NCI-H446 treated with DMSO at 0.1 percent for 48 hours (cell line): ENCODE measurements at places on chromosomes 11 and 22.
A peak's percentile ranks its signal among the peaks of the same experiment; 100 is the strongest.

GRCh38 chr11:110190885-110191284, 97.7 kb downstream of the ZC3H12C start:
- no peak for DNase-seq

DNA sequence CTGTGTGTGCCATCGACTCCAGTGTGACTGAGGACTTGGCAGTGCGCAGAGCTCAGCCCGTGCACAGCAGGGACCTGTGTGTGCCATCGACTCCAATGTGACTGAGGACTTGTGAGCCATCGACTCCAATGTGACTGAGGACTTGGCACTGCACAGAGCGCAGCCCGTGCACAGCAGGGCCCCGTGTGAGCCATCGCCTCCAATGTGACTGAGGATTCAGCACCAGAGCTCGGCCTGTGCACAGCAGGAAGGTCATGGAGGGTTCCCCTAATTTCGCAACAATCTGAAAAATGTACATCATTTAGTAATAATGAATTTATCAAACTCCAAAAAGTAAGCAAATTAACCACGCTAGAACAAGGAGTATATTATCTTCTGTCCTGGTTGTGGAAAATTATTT, 348.3 kb upstream of the B3GAT1 start:
- DNase-seq = no peak

DNA sequence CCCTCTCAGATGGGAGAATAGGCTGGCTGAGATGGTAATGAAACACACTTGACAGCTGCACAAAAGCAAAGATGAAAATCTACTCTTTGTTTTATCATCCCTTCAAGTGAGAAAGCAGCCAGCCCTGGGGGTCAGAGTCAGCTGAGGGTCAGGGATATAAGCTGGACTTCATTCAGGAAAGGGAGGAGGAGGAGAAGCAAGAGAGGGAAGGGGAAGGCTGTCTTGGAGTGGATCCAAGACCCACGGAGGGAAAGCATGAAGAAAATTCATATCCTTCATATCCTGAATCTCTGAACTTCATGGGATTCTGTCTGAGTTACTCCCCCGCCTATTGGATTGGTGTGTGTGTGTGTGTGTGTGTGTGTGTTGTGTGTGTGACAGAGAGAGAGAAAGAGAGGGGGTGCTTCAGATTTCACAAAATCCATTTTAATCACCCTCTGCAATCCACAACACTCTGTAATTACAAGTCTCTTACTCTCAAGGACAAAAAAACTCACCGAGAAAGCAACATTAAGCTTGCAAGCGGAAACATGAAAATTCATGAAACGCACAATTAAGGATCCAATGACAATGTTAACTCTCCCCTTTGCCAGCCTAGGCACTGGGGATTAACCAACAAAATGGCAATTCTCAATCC, 327.7 kb downstream of the TENM4 start:
- no peak for DNase-seq

- DNase-seq = peak; percentile 100
Observed at GRCh38 chr11:64778473-64779298, at the start of gene SF1. Gene SF1, minus strand, starts transcription at chr11:64778542. Its CDS starts 150 bp downstream, at chr11:64778392.

DNA sequence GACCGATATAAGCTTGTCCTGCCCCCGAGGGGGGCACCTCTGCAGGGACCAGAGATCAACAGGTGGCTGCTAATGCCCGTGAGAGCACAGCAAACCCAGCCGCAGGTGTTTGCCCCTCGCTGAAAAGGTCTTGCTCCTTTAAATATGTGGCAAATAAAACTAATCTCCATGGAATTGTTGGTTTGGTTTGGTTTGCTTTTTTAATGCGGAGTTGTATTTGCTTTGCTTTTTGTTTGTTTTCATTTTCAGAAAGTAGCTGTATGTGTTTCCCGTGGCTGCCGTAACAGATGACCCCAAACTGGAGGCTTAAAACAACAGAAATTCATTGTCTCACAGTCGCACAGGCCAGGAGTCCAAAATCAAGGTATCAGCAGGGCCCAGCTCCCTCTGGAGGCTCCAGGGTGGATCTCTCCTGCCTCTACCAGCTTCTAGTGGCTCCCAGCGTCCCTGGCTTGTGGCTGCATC, 93.0 kb downstream of the CELSR1 start:
- DNase-seq = no peak

GRCh38 chr11:2709429-2709828, 9.6 kb upstream of the KCNQ1OT1 start:
- no peak for DNase-seq

DNA sequence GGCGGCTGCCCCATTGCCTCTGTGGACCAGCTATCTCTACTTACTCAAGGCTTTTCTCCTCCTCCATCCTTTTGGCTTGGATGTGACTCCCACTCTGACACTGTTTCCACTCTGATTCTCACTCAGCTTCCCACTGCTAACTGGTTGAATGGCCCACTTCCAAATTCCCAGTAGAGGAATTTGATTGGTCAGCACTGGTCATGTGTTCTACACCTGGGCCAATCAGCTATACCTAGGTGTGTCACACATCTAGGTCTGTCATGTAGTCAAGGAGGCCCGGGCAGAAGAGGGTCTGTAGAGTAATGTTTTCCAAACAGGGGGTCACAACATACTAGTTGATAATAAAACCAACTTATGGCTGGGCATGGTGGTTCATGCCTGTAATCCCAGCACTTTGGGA, 53.3 kb downstream of the TPBGL start:
- DNase-seq = no peak

DNA sequence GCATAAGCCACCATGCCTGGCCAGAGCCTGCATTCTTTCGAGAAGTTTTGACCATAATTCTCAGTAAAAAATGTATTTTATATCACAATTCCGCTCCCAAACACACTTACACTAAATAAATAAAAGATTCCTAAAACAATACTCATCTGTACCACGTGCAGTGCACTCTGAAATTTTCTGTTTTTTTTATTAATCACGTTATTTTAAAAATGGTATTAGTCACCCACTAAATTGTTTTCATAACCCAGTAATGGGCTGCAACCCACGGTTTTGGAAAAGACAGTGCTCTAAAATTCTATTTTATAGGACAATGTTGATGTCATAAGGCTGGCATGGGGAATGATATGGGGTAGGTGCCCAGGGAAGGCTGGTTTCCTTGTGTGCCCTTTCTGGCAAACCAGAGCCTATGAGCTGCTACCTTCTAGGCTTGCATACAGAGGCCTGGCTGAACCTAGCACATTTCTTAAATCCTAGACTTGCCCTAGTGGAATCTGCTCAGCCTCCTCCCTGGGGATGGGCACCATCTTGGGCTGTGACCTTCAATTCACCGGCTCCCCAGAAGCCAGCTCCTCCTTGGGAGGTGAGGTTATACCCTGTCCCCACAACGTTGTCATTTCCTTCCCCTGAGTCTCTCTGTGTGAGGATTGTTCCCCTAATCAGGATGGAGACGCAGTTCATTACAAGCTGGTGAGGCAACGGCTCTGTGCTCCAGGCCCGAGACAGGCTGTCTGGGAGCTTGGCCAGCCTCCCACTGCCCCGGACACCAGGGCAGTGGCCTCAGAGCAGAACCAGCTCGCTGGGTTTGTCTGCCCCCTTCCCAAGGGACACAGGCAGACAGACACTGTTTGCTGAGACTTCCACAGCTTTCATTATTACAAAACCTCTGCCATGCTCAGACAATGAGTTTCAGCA, 116.5 kb upstream of the NAV2 start:
- no peak for DNase-seq

DNA sequence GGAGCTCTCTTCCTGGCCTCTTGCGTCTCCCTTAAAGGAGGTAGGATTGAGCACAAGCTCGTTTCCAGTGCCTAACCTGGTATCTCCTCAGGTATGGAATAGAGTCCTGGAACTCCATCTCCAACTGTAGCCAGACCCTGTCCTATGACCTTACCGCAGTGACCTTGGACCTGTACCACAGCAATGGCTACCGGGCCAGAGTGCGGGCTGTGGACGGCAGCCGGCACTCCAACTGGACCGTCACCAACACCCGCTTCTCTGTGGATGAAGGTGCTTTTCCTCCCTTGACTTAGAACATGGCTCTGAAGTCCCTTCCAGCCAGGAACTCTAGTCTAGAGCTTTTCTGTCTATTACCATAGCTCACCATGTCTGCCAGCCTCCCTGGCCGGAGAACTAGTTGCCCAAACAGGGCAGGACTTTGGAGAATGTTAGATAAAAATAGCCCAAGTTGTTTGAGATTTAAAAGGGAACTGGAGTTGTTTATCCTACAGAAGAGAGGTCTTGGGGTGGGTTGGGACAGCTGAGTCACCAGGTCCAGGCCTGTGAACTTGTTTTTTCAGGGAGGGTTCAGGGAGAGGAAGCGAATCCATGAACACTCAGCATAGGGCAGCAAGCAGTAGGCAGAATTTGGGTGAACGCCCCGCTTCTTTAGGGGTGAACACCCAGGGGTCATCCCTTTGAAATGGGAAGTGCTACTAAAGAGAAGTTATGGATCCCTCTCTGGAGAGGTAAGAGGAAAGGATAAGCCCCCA, 3.3 kb downstream of the IL10RA start:
- DNase-seq = no peak

- no peak for DNase-seq
Observed at GRCh38 chr11:113538451-113539412, 63.5 kb upstream of the DRD2 start.

DNA sequence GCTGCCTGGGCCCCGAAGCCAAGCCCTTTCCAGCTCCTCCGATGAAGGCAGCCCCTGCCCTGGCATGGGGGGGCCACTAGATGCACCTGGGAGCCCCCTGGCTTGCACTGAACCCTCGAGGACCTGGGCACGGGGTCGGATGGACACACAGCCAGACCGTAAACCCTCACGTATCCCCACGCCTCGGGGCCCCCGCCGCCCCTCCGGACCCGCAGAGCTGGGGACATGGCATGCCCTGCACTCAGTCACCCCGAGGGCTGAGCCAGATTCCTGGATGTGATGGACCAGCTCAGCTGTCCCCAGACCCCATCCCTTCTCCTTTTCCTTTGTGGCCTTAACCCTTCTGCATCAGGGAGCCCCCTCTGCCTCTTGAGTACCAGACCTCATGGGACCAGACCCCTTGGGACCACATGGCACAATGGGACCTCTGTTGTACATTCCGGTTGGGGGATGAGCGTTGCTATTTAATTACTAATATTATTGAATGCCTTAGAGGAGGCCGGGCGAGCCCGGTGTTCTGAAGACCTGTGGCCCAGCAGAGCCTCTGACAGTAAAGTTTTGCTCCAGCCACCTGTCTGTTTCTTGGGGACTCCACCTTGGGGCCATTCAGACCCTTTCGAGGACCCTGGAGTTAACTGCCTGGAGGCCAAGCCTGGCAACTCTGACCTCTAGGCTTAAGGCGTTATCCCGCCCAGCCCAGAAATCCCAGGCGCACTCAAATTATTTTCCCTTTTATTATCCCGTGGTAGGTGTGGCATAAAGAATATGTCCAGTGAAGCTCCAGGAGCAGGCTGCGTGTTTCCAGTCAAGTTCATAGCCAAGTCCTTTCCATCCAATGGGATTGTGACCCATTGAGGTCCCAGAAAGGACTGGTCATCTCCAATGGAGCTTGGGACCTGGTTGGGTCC, 3.0 kb downstream of the RASL10A start:
- DNase-seq = no peak

GRCh38 chr11:79436919-79437277, 3.9 kb downstream of the TENM4 start:
- no peak for DNase-seq

DNA sequence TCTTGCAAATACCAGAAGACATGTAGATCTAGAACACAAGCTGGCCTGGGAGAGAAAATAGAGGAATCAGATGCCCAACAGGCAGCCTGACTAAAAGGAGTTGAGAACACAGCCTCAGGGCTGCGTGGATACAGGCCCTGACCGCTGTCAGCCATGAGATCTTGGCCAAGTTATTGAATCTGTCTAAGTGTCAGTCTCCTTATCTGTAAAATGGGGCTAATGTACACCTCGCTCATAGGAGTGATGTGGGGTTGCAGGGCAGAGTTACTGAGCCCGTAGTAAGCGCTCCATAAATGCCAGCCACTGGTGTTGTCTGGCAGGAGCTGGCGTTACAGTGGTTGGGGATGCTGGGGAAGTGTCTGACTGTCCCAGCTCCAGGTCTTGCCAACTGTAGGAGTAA, 38.4 kb upstream of the TPBGL start:
- no peak for DNase-seq

GRCh38 chr11:127073621-127074020, 73.1 kb upstream of the KIRREL3 start:
- no peak for DNase-seq

GRCh38 chr11:13012056-13012661, 3.0 kb downstream of the RASSF10 start:
- no peak for DNase-seq

DNA sequence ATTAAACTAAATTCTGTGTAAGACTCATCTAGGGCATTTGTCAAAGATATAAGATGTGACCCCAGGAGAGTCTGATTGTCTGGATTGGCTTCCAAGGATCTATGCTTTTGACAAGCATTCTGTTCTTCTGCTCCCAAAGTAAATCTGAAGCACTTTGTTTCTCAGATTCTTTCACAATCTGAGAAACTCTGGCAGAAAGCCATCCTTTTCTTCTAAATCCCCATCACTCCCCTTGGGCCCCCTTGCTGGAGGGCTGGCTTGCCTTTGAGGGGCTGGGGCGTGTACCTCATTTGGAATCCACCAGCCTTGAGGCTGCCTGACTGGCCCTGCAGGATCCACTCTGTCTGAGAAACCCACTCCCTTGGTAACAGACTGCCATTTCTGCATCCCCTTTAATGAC, 173.5 kb upstream of the CTSC start:
- DNase-seq = no peak

DNA sequence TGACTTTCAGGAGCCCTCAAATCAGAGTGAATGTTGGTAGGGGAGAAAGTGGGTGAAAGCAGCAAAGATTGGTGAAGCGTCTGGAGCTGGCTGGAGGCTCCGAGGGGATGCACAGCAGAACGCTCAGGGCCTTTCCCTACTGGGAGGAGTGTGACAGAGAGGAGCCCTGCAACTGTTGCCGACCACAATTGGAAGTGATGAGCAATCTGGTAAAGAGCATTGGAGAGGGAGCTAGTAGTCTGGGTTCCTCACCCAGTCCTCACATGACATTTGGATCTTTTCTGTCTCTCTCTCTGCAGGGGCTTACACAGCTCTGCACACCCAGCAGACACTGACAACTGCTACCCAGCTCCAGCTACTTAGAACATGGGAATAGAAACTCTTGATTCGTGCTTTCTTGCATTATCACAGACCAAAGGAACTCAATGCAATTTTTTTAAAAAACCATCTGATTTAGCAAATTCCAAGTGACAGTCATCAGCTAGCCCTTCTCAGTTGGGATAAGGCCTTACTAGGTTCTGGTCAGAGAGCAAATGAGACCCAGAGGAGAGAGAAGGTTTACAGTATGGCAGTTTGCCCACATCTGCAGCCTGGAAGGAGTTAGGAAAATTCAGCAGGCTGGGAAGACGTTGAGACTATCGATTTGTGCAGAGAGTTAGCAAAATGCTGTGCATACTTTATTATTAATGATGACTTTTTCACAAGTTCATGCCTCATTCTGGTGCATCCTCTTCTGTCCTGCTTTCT, 278.0 kb upstream of the PLET1 start:
- DNase-seq = no peak

DNA sequence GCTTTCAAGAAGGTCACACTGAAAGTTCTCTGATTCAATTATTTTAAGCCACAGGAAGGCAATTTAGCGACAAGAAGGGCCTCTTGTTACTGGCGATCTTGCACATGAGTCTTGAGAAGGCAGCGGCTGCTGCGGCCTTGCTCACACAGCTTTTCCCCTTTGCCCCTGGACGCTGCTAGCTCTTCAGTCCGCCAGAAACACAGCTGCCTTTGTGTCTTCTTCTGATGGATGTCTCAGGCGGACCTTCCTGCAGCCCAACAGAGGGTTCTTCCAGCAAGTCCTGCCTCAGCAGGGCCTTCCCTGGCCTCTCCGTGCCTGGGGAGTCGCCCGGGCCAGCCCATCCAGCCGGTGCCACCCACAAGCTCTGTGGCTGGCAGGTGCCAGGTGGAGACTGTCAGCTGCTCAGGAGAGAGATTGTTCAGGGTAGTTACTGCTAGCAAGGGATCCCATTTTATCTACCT, 59.4 kb downstream of the PKNOX2 start:
- DNase-seq = no peak
